ENCODE measurements at places on chromosomes 12 and 14. TPM values are rescaled to one million over a fixed set of nuclear protein-coding genes. Genes with fewer than 3 reads are reported as not detected.

The IFNG-AS1 gene
- not detected for total RNA-seq

The P2RX2 gene
- total RNA-seq, result not detected

The HOMEZ gene
- total RNA-seq, result 11.6 TPM

The BEST3 gene
- total RNA-seq, result 2.2 TPM

The ARHGEF25 gene
- 1.3 TPM for total RNA-seq

The FOXM1 gene
- total RNA-seq, result 36.8 TPM

The SELPLG gene
- 1.0 TPM for total RNA-seq

The TMEM263 gene
- 40.1 TPM for total RNA-seq

The CATSPERB gene
- total RNA-seq, result not detected

The TRPV4 gene
- total RNA-seq, result 1.4 TPM

The AQP6 gene
- total RNA-seq, result not detected

The SRP54 gene
- total RNA-seq, result 61.7 TPM

The POLR3B gene
- total RNA-seq, result 8.6 TPM

The ASIC1 gene
- 4.0 TPM for total RNA-seq

The TMEM229B gene
- total RNA-seq, result 0.14 TPM

The MYF6 gene
- 0.14 TPM for total RNA-seq

The GDF3 gene
- total RNA-seq, result not detected

The RNASE3 gene
- total RNA-seq, result not detected

The GALNT9 gene
- not detected for total RNA-seq

DNA sequence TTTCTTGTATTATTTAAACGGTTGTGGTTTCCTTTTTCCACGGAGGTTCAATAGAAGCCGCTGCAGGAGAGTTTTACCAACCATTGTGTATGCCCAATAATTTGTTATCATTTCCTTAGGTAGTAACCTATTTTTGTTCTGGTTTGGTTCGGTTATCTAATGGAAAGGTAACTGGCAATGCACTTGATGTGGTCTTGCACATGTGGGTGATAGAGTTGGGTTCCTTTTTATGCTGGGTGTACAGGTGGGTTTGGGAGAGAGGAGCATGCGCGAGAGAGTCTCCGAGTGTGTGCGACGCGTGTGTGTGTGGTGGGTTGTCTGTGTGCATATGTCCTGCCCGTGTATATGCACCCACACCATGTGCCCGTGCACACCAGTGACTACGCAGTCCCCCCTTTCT, 102.7 kb upstream of the FKBP4 start:
- DNase-seq, result no peak

GRCh38 chr12:104490186-104490585, 33.4 kb downstream of the CHST11 start:
- no peak for DNase-seq

GRCh38 chr12:72612171-72612570, 340.0 kb downstream of the TRHDE start:
- DNase-seq, result no peak

DNA sequence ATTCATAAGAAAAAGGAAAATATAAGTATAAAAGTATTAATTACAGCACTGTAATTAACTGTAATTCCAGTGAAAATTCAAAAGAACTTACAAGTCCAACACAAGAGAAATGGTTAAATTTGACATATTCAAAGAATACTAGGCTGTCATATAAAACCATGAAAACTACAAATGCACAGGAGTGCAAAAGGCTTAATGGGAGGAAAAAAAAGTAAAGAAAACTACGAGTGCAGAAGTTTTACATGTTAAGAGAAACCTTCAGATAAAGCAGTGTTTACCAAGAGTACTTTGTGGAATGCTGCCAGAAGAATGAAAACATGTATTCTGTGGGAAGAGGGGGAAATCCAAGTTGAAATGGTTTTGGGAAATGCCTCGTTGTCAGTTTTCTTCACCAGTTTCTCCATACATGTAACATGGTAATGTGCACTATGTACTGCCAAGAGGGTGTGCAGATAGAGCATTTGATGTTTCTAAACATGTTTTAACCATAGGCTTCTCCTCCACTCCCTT, 9.1 kb downstream of the HEATR5A start:
- DNase-seq, result no peak

- no peak for DNase-seq
Measured at GRCh38 chr12:94676031-94676641, 25.8 kb upstream of the TMCC3 start.

GRCh38 chr12:131640525-131640924, 70.4 kb upstream of the SFSWAP start:
- DNase-seq, result no peak

GRCh38 chr14:86683561-86683960, 1153.6 kb downstream of the FLRT2 start:
- DNase-seq, result no peak

DNA sequence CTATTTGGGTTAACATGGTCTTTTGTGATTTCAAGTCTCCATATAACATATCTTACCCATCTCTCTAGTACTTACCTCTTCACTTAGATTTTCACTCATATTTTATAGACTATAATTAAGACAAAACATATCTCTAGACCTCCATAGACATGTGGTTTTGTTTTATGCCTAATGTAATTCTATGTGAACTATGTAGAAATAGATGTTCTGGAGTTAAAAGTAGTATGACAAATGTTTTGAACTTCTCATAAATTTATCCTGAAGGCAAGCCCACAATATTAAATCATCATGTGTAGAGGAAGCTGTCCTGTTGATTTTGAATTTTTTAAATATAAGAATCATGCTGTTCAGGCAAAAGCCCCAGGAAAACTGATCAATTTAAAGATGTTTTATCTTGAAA, 169.2 kb downstream of the SYT1 start:
- DNase-seq, result no peak

DNA sequence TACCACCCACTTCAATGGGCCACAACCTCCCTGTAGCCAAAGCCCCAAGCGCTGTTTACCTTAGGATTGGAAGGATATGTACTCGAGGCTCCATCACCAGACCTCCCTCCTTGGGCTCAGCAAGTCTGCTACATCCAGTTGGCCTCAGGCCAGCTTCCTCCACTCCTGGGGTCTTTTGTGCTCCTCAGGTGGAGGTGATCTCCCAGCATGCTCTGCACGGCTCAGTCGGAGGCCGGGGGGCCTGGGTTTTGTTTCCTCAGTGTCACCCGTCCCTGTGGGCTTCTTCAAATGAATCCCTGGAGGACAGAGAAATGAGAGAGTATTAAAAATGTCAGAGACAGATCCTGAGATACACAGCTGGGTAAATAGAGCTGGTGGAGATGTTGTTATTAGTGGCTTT, 723.1 kb upstream of the TBX3 start:
- no peak for DNase-seq

GRCh38 chr12:48451372-48451771, 21.0 kb upstream of the ANP32D start:
- DNase-seq, result no peak

- DNase-seq, result no peak
Measured at GRCh38 chr12:121610239-121611149, 15.8 kb upstream of the ORAI1 start.

- DNase-seq, result no peak
Measured at GRCh38 chr14:24238527-24239037, 3.8 kb downstream of the TINF2 start.

GRCh38 chr12:25793196-25793595, 165.3 kb upstream of the RASSF8 start:
- no peak for DNase-seq

DNA sequence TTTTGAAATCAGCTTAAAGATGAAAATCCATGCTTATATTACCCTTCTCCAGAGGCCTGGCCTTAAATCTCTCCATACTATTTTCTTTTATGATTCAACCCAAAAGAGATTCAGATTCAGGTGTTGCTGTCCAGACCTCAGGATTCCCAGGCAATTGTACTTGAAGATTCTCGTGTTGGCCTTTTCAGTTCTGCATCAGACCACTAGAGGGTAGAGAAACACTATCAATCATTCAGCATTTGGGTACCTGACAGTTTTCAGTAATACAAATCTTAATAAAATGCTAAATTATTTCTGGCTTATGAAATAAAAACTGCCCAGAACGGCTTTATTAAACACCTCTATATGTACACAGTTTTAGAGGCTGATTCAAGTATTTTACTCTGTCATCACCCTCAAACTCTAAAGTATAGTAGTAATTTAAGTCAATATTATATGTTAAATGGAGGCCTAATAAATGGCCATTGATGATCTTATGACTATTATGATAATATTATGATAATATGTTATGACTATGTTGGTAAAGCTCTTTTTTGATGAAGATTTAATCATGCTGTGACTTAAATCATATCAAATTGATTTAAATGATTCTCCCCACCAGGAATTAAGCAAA, 301.1 kb downstream of the DUSP6 start:
- peak; percentile 35 for DNase-seq

DNA sequence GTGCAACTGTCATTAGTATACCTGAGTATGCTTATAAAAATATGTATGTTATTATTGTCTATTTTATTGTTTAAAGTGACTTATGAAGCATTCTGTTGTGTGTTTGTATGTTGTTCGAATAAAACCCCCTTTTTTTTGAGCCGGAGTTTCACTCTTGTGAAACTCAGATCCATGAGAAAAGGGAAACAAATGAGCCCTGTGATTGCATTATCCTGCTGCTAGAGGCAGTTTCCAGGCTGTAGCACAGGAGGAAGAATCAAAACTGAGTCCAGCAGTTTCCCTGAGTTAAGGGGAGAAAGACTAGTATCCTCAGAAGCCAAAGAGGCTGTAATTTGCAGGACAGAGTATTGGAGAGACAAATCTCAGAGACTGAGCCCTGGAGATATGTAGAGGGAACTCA, 12.5 kb downstream of the SGPP1 start:
- DNase-seq, result no peak

- DNase-seq, result no peak
Measured at GRCh38 chr14:82431031-82431430, 897.4 kb upstream of the SEL1L start.

- no peak for DNase-seq
Measured at GRCh38 chr14:79256380-79256779, 954.9 kb downstream of the DIO2 start.

DNA sequence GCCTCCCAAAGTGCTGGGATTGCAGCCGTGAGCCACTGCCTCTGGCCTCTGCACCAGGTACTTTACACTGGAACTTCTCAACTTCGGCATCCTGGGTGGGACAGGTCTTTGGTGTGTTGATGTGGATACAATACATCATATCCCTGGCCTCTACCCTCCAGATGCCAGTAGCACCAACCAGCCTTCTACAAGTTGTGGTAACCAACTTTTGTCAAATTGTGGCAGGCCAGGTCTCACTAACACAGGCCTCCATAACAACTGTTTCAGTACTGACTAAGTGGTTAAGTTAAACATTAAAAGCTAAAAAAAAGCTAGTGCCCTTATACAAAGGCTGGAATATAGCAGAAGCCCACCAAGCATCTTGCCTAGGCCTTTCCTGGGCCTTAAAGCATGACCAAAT, 232.9 kb downstream of the PCNX1 start:
- DNase-seq, result no peak

DNA sequence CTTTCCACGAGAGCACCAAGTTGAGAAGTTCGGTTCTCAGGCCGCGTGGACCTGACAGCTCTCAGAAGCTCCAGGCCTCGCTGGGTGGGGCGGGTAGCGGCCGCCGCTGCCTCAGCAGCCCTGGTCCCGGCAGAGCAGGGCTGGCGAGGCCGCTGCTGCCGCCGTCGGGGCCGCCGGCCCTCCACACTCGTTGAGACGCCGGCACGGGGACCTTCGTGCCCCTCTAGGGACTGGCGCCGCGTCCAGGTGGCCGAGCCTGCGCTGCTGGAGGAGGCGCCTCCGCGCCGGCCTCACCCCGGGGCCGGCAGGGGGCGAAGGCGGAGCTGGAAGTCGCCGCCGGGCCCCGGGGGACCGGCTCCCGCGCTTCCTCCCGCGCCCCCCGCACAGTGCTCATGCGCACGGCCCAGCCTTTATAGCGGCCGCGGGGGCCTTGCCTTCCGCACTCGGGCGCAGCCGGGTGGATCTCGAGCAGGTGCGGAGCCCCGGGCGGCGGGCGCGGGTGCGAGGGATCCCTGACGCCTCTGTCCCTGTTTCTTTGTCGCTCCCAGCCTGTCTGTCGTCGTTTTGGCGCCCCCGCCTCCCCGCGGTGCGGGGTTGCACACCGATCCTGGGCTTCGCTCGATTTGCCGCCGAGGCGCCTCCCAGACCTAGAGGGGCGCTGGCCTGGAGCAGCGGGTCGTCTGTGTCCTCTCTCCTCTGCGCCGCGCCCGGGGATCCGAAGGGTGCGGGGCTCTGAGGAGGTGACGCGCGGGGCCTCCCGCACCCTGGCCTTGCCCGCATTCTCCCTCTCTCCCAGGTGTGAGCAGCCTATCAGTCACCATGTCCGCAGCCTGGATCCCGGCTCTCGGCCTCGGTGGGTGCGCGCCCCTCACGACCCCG, at the start of gene COCH:
COCH (plus strand) TSS at position 440 of the 879 bp plus-strand sequence; CDS start at position 820, 380 bp downstream.
- DNase-seq, result no peak

- DNase-seq, result no peak
Measured at GRCh38 chr12:7229741-7230140, 40.3 kb downstream of the PEX5 start.

- DNase-seq, result no peak
Measured at GRCh38 chr12:34368079-34368478, 345.8 kb downstream of the ALG10 start.

DNA sequence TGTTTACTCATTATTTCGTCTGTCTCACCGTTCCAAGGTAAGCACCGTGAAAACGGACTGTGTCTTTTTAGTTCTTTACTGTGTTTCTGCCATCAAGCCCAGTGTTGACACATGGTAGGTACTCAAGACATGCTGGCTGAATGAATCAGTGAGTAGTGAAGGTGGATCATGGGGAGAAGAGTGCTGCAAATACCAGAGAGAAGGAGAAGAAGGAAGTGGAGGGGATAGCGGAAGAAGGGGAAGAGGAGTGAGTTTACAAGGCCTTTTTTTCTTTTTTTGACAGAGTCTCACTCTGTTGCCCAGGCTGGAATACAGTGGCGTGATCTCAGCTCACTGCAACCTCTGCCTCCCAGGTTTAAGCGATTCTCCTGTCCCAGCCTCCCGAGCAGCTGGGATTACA, 54.6 kb downstream of the ETV6 start:
- no peak for DNase-seq

DNA sequence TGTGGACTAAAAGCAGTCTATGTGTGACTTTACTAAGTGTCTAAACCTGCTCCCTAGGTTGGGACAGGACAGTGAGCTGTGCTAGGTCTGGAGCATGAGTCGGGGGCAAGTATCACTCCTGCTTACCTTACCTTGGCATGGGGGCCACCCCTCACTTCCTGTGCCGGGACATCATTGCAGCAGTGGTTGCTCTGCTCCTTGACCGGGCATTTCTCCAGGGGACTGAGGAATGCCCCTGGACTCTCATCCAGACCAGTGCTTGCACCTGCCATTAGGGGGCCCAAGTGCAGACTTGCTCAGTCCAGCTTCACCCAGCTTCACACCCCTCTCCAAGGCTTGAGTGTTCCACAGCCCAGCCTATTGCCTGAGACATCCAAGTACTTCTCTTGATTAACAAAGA, 84.7 kb upstream of the NELL2 start:
- no peak for DNase-seq

DNA sequence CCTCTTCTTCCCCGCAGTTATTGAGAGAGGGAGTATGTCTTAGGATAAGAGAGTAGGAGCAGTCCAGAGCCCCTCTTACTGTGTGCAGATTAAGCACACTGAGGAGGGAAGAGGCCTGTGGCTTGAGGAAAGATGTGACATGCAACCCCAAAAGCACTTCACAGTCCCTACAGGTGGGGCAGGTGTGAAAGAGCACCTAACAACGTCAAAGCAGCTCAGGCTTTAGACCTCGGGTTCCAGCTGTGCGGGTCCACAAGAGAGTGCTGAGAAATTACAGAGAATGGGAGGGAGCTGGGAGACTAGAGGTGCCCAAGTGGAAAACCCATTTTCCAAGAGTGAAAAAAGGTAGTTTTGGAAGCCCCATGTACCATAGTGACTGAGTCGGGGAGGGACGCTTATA, 127.6 kb downstream of the SLC25A47 start:
- DNase-seq, result no peak

All from epithelial cell of proximal tubule (primary cell).